B cell (primary cell): ENCODE measurements at places on chromosomes 16 and 17.

- peak; percentile 88 for DNase-seq
Observed at GRCh38 chr16:30996985-30997724, 12.1 kb downstream of the HSD3B7 start.

DNA sequence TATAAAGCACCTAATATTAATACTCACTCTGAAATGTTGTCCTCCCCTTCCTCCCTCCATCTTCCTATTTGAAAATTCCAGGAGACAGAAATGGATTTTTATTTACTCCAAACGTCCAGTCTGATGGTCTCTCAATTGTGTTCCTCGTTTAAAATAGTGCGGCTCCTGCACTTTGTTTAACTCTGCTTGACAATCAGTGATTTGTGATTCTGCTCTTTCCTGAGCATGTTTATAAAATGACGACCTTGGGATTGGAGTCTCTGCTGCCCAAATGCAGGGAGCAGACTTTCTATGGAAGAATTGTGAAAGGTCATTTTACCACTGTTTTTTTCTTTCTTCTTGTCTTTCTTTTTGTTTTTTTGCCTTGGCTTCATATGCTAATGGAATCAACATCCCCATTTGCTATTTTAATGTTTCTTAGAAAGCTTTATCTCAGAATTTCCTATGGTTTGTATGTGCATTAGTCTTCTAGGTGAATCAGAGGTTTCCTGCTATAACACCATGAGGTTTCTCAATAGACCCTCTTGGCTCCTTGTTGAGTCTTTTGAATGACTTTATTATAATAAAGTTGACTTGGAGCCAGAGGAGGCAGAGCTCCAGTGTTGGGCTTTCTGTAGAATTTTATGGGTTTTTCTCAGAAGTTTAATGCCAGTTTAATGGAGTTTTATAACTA is 376.5 kb downstream of the CDH11 start:
- DNase-seq, result no peak

DNA sequence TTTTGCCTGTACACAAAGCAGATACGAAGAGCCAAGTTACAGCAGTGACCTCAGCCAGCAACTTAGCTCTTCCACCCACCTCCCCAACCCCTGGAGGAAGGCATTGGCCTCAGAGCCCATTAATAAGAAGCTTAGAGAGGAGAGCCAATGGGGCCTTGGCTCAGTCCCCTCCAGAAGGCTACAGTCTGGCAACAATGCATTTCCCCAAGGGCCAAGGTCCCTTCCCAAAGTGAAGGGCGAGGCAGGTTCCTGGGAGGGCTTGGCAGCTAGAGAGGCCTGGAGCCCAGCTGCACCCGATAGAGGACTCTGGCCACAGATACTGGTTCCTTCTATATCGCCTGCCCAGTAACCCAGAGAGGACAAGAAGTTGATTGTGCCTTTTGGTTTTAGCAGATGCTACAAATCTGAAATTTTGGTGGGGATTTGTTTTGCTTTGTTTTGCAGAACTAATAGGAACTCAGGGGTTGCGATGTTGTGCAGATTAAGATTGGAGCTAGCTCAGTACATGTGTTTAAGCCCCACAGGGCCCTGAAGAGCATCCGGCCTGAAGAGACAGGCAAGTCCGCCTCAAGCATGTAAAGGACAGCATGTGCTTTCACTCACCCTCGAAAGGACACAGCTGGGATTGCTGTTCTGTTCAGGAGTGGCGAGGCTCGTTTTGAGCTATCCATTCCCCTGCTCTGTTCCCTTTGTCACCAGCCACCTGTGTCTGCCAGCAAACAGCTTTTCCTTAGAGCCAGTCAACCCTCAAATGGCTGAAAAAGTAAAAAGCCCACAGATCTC is 12.0 kb upstream of the PNPO start:
- no peak for DNase-seq

- no peak for DNase-seq
Observed at GRCh38 chr17:30116345-30116660, 313 bp upstream of the NSRP1 start.

GRCh38 chr16:1193143-1193824 is 31.8 kb downstream of the TPSG1 start:
- no peak for DNase-seq

- no peak for DNase-seq
Observed at GRCh38 chr16:79194291-79194690, 406.2 kb downstream of the MAF start.

- DNase-seq, result no peak
Observed at GRCh38 chr16:80997964-80998620, 8.6 kb downstream of the CMC2 start.

DNA sequence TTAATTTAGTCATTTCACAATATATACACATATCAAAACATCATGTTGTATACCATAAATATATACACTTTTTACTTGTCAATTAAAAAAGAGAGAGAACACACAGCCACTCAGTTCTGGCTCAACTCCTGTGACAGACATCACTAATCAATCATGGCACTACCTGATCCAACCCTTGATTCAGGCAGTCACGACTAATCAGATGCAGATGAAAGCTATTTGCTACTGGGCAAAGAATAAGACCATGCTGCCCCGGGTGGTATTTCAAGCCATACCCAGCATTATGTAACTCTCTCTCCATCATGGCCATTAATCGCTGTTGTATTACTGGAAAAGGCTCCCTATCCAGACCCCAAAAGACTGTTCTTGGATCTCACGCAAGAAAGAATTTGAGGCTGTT is 345.7 kb downstream of the HAPSTR1 start:
- DNase-seq, result no peak

GRCh38 chr17:49707246-49707607 is 537 bp downstream of the SLC35B1 start:
- DNase-seq, result peak; percentile 52

DNA sequence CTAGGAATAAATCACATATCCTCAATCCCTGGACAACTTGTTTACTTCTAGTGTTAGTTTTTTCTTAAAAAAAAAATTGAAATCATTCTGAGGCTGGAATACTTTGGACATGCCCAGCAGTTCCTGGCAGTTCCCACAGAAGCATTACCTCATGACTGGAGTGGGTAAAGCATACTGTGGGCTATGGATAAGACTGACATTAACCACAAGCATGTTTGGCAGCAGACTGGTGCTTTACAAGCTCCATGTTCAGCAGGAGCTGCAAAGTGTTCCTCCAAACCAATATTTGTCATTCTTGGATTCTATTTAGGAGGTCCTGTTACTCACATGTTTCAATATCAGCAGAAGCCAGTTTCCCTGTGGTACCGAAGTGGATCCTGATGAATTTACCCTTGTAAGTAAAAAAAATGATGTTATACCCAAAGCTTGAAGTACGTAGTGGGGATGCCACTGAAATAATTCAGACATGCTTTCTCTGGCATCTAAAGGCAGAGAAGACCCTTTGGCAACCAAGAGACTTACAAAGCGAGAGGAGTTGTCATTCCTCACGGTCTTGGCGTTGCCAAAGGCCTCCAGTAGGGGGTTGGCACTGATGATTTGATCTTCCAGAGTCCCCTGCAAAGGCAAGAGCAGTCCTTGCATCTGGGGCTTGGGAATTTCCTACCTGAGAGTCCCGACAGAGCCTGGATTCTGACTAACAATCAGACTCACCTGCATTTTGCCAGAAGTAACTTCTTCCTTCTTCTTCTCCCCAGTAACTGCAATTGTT is 4.9 kb downstream of the MYH1 start:
- DNase-seq, result no peak

- no peak for DNase-seq
Observed at GRCh38 chr16:83021746-83022145, 395.0 kb downstream of the CDH13 start.

DNA sequence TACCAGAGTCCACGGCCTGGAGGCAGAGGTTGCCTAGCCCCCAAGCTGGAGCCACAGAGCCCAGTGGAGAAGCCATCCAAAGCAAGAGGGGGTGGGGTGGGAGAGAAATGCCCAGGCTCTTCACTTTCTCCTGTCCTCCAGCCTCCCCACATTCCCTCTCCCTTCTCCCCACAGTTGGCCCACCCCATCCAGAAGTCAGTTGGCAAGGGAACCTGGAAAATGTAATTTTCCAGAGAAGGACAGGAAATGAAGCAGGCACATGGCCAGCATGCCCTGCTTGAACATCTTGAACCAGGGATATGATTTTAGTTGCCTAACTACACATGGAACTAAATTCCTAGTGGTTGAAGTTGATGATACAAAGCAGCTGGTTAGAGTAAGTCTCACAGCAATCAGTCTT is 73.3 kb upstream of the IRX6 start:
- DNase-seq, result no peak

DNA sequence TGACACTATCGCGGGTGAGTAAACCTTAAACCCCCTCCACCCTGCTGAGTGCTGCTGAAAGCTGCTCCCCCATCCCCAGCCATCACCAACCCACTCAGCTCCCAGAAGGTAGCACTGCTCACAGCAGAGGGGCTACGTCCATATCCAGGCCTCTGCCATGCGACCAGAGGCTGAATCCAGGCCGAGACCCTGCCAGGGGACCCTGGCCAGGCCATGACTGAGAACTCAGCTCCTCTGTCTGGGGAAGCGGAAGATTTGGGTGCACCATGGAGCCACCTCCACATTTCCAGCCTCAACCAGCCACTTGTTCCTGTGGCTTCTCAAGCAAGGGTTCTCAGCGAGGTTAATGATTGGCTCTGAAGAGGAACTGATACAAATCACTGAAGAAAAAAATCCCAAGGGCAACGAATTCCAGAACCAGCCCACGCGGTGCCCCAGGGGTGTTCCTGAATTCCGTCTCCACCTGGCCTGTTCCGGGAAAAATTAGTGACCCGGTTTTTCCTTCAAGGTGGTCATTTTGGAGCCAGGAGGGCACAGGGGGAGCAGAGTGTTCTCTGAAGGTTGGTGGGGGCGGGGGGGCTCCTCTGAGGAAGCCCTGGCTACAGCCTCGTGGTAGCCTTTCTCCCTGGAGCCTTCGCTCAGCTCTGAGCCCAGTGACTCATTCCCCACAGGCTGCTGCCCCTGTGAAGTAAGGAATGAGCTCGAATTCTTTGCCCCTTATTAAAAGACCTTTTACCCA is 9.3 kb upstream of the SLC16A5 start:
- peak; percentile 48 for DNase-seq

DNA sequence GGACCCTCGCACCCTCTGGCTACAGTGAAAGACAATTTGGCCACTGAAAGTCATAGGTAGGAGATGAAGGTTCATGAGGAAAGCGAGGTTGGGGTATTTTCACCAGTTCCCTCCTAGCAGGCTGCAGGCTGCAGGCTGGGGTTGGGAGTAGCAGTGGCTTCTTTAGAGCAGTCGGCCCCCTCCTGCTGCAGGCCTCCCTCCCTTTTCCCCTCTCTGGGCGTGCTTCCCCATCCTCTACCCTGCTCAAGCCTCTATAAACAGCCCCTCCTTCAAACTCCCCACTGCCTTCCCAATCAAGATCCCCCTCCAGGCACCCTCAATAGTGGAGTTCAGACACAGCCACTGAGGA is 41.8 kb downstream of the GAS7 start:
- DNase-seq, result no peak

- peak; percentile 44 for DNase-seq
Observed at GRCh38 chr17:80899402-80900268, 92.0 kb upstream of the CHMP6 start.

DNA sequence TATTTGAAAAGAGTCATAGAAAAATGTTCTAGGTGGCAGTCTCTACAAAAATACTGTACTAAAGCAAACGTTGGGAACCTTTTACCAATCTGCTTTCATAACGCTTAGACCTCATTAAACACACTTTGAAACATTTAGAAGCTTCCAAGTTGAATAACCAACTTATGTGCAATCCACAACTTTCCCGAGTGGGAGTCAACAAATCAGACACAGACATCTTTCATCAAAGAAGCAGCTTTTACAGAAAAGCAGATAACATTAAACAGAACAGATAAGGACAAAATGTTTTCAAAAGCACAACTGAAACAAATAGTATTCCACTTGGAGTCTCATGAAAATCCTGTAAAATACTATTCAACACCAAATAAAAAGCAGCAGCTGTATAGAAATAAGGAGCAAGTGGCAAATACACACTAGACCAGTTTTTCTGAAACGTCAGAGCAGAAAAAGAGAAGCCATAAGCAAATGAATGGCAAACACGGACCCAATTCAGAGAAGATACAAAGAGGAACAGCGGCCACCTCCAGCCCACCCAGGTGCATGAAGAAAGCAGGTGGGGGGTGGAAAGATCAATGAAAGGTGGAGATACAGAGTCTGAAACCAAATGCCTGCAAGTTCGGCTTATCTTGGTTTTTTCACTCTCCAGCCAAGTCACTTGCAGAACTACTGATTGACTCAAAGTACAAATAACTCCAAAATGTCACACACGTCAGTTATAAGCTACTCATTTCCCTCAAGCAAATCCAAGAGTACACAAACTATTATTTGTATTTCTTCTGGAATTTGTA is 18.4 kb upstream of the FBF1 start:
- DNase-seq, result no peak

- no peak for DNase-seq
Observed at GRCh38 chr17:44749076-44749979, 9.5 kb upstream of the ADAM11 start.

DNA sequence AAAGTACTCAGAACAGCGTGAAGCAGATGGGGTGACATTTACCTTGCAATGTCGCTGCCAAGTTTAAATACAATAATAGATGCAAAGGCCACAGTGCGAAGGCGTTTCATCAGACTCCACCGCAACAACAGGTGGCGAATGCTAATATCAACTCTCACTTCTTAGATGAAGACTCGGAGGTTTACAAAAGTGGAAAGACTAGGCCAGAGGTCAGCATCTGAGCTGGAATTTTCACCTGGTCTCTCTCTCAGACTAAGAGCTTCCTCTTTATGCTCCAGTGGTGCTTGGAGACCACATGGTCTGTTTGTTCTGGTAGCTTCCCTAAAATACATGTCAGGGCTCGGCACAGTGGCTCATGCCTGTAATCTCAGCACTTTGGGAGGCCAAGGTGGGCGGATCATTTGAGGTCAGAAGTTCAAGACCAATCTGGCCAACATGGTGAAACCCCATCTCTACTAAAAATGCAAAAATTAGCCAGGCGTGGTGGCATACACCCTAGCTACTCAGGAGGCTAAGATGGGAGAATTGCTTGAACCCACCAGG is 169.1 kb downstream of the XYLT1 start:
- DNase-seq, result peak; percentile 95

DNA sequence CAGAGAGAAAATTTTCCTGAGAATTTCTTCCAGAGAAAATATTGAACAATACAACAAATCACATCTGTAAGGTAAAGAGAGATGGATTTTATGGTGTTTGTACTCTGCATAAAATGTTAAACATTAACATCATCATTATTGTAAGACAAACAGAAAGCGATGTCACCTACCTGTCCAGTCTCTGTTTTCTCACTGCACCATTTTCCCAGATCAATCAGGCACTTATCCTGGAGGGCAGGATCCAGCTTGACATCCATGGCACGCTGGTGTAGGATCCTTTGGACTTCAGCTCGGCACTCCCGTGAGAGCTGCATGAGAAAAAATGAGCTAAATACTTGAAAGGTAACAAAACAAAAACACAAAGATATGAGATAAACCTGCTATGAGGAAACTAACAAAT is 55.9 kb upstream of the CLEC18B start:
- no peak for DNase-seq

DNA sequence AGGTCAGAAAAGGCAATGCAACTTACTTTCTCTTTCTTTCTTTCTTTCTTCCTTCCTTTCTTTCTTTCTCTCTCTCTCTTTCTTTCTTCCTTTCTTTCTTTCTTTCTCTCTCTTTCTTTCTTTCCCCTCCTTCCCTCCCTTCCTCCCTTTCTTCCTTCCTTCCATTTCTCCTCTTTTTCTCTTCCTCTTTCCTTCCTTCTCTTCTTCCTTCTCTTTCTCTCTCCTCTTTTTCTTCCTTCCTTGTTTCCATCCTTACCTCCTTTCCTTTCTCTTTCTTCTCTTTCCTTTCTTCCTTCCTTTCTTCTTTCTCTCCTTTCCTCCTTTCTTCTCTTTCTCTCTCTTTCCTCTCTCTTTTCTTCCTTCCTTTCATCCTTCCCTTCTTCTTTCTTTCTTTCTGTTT is 819.8 kb upstream of the SOX9 start:
- no peak for DNase-seq

GRCh38 chr16:85992359-85992758 is 93.4 kb downstream of the IRF8 start:
- DNase-seq, result no peak
